Muscle of back (tissue), 13 donors: ENCODE measurements at places on chromosomes 12 and 14. TPM values are rescaled to one million over a fixed set of nuclear protein-coding genes. Genes with fewer than 3 reads are reported as not detected.

The PPTC7 gene
- polyA plus RNA-seq, result 13.4 TPM

The SCN8A gene
- polyA plus RNA-seq, result 0.35 TPM

The AMHR2 gene
- polyA plus RNA-seq, result 0.28 TPM

The BCL7A gene
- 13.9 TPM for polyA plus RNA-seq

The ASPG gene
- 1.3 TPM for polyA plus RNA-seq

DNA sequence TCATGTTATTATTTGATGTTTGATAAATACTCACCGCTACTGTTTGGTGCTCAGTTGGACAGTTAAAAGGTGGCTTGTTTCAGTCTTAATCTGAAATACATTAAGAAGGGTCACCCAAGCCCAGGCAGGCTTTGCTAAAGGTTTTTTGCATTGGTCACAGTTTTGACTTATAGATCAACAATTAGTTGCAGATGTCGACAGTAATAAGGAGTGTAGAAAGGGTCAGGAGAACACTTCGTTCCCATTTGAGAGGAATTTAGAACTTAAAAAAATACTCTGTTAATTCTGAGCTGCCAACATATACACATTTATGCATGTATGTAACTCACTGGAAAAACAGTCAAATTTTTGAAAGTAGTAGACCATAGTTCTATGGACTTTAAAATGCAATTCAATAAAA, 130.3 kb downstream of the TMEM30B start:
- no peak for DNase-seq

DNA sequence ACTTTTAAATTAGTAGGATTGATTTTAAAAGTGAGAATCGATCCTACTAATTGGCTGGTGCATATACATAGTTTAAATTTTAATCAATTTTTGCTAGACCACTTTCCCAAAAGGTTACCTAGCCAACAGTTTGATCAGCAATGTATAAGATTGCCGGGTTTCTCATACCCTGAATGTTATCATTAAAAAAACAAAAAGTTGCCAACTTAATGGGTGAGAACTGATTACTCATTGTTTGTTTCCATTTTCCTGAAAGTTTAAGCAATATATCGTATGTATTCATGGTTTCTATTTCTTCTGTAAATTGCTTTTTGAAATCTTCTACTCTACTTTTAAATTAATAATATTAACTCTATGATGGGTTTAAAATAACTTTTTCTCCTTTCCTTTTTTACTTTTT, 4.4 kb upstream of the MYBPC1 start:
- no peak for DNase-seq

GRCh38 chr14:23431486-23431885, 4.0 kb downstream of the MYH7 start:
- no peak for DNase-seq

- DNase-seq, result no peak
Measured at GRCh38 chr14:83260751-83261150, 1727.1 kb upstream of the SEL1L start.

GRCh38 chr14:23629832-23630396, 6.2 kb upstream of the DHRS2 start:
- DNase-seq, result no peak

DNA sequence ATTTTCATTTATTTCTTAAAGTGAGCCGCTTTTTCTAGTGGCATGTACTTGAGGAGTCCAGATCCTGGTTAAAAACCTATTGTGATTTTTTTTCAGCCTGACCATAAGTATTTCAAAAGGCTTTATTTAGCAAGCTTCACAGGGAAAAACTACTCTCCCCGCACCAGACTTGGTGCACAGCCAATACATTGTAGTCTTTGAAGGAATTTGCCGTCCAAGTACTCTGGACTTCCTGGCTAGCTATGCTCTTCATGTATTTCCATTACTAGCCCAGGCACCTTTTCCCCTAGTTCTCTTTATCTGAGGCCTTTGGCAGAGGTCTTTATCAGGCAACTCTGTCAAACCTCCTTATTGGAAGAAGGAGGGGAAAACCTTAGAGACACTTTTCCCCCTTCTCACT, 234.7 kb downstream of the CCDC91 start:
- peak; percentile 27 for DNase-seq
